ENCODE measurements at places on chromosomes 6 and 20. TPM values are rescaled to one million over a fixed set of nuclear protein-coding genes. Genes with fewer than 3 reads are reported as not detected.

DNA sequence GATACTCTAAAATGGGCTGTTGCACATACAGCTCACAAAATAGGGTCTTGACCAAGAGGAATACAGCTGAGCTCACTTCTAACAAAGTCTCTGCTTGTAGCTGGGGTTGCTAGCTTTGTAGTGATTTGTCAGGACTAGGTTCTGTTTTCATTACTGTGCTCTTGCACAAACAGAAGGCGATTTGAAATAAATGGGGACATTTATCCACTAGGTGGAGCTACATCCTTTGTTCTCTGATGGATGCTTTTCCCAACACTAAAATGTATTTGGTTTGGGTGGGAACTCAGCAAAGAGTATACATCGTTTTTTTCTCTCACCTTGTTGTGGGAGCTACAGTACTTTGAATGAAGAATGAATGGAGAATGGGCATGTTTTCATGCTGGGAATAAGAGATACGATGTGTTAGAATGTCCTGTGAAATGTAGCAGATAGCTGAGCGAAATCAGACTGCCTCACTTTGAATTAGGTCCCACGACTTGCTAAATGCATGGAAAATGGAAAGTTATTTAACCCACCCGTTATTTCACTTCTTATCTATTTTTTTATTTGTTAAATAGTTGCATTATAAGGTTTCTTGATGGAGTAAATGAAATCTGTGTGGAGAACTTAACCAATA is 494.7 kb upstream of the MAP3K7 start:
- peak; percentile 72 for DNase-seq

DNA sequence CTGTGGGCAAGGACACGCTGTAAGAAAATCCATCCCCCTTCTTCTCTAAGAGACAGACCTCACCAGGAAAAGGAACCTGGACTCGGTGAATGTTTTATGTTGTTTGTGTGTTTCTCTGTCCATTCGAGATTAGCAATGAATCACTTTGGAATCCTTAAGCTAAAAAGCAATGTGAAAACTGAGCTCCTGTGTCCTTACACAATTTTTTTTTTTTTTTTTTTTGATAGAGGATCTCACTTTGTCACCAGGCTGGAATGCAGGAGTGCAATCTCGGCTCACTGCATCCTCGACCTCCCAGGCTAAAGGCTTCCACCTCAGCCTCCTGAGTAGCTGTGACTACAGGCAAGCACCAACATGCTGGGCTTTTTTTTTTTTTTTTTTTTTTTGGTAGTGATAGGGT is 32.1 kb downstream of the BFSP1 start:
- DNase-seq, result no peak

CRYBG1 gene
- 0.05 TPM for total RNA-seq

STX11 gene
- total RNA-seq, result 6.7 TPM

DNA sequence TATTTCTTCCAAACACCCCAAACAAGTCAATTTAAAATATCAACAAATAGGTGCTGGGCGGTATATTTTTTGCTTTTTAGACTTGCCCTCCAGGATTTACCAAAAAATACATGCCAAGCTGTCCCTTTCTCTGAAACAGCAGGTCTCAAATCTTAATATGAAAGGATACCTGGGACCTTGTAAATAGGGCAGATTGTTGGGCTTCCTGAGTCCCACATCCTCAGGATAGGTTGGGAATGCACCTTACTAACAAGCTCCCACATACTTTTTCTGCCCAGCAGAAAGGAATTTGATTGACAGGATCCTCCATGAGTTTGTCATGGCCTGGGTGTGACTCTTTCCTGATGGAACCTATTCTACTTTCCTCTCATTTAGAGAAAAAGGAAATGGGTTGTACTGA is 4.9 kb upstream of the SLC24A3 start:
- DNase-seq, result no peak

GRCh38 chr6:135243871-135244796 is 63.0 kb downstream of the MYB start:
- DNase-seq, result no peak

DNA sequence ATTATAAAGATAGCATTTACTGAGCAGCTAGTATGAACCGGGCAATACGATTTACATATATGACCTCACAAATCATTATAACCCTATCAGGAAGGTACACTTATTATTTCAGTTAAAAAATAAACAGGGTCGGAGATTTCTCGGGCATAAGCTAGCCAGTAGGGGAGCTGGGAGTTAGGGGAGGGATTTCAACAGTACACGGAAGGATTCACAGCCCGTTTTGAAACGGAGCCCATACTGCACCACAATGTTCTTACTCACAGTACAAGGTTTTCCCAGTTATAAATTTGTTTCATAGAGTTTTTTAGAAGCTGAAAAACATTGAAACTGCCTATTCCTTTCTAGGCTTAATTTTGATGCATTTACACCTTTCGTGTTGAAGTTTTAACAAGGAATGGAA is 607.1 kb downstream of the HDGFL1 start:
- no peak for DNase-seq

B3GAT2 gene
- total RNA-seq, result not detected

FAM217A gene
- not detected for total RNA-seq

GRCh38 chr20:33704197-33704924 is 15.7 kb downstream of the PXMP4 start:
- DNase-seq, result no peak

Data from SK-MEL-5 (cell line).